Left renal cortex interstitium (tissue), 4 donors: ENCODE measurements at places on chromosomes 1 and 21. TPM values are rescaled to one million over a fixed set of nuclear protein-coding genes. Genes with fewer than 3 reads are reported as not detected.

Gene CCDC181
- polyA plus RNA-seq: 10.1 TPM

Gene ZNF593OS
- 0.41 TPM for polyA plus RNA-seq

Gene OR2T11
- polyA plus RNA-seq: not detected

Gene ZBTB7B
- polyA plus RNA-seq: 11.8 TPM

Gene ACTL8
- polyA plus RNA-seq: not detected

Gene TMPRSS2
- 38.6 TPM for polyA plus RNA-seq

Gene OR10J1
- 0.05 TPM for polyA plus RNA-seq

Gene ATP1A4
- not detected for polyA plus RNA-seq

Gene FCMR
- polyA plus RNA-seq: 0.99 TPM

Gene PPFIA4
- polyA plus RNA-seq: 11.4 TPM

Gene MROH7
- 12.8 TPM for polyA plus RNA-seq

Gene EXTL1
- 2.4 TPM for polyA plus RNA-seq

Gene EFNA3
- 7.4 TPM for polyA plus RNA-seq
